ENCODE measurements at places on chromosomes 12 and 14. TPM values are rescaled to one million over a fixed set of nuclear protein-coding genes. Genes with fewer than 3 reads are reported as not detected.

DNA sequence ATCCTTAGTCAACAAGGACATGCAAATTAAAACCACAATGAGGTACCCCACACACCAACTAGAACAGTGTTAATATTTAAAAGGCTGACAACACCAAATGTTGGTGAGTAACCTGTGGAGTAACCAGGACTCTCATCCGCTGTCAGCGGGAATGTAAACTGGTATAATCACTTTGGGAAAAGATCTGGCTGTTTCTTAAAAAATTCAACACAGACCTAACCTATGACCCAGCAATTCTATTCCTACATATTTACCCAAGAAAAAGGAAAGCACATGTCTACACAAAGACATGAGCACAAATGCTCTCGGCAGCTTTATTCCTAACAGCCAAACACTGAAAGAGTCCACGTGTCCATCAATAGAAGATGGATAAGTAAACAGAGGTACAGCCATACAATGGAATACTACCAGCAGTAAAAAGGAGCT is 26.6 kb downstream of the NRDE2 start:
- DNase-seq, result no peak
- no peaks in the 10 kb centered on the region for H3K4me1 ChIP-seq
- no peaks in the 10 kb centered on the region for H3K27me3 ChIP-seq
- H3K36me3 ChIP-seq, result no peaks in the 10 kb centered on the region
- no peak overlapping the region for H3K27ac ChIP-seq

DNA sequence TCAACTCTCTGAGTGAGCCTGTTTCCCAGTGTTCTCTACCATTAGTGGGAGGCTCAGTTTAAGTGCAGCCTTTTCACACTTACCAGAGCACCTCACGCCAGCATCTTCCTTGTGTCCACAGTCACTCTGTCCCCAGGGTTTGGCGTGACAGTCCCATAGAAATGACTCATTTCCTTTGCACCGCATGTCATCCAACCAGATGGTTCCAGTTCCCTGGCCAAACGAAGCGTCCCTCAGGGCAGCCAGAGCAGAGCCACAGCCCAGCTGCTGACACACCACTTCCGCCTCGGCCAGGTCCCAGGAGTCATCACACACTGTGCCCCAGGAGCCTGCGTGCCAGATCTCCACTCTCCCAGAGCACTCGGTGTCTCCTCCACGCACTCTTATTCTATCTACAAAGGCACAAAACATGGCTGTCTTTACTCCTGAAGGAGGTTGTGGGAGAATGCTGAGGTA is 65.4 kb downstream of the ACSM4 start:
- H3K27ac ChIP-seq, result no peak overlapping the region
- no peak overlapping the region for H3K4me3 ChIP-seq
- H3K4me1 ChIP-seq, result peaks cover 3% of the 10 kb centered on the region
- no peaks in the 10 kb centered on the region for H3K27me3 ChIP-seq
- H3K36me3 ChIP-seq, result no peaks in the 10 kb centered on the region
- DNase-seq, result no peak

TBX5 gene
- total RNA-seq, result not detected

- peaks cover 16% of the 10 kb centered on the region for H3K4me1 ChIP-seq
- H3K27me3 ChIP-seq, result no peaks in the 10 kb centered on the region
- no peak for DNase-seq
- peak overlapping the region; percentile 57 for H3K27ac ChIP-seq
Observed at GRCh38 chr14:67395086-67395875, 16.7 kb downstream of the PLEK2 start.

DNA sequence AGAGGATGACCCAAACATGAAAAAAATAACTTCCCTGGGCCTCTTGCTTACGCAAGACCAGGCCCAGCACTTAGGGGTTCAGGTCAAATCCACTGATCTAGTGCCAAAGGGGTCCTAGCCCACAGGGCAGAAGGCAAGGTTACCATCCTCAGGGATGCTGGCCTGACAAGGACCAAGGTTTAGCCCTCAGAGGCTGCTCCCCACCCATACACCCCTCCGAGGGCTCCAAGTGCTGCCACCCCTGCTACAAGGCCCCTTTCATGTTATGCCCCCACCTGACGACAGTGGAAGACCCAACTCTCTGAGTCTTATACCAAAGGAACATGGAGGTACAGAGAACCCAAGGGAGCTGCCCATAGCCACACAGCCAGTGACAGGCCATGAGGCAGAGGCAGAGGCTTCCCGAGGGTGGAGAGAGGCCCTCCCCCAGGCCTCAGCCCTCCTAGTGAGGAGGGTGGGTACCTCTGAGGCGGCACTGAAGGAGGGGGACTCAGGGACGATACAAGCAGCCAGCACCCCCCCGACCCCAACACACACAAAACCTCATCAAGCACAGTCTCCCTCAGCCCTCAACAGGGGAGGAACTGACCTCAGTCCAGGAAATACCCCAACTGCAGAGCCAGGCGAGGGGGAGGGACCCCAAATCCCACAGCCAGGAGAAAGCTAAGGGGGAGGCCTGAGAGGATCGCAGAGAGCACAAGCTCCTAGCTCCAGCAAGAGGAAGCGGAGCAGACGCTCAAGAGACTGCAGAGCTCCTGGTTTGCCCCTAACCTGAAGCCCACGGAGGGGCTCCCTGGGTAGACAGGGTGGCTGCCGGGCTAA is 37.0 kb downstream of the ANAPC7 start:
- no peak overlapping the region for H3K4me3 ChIP-seq
- no peaks in the 10 kb centered on the region for H3K27me3 ChIP-seq
- no peak for DNase-seq
- H3K27ac ChIP-seq, result no peak overlapping the region
- H3K36me3 ChIP-seq, result peaks cover 6% of the 10 kb centered on the region

DNA sequence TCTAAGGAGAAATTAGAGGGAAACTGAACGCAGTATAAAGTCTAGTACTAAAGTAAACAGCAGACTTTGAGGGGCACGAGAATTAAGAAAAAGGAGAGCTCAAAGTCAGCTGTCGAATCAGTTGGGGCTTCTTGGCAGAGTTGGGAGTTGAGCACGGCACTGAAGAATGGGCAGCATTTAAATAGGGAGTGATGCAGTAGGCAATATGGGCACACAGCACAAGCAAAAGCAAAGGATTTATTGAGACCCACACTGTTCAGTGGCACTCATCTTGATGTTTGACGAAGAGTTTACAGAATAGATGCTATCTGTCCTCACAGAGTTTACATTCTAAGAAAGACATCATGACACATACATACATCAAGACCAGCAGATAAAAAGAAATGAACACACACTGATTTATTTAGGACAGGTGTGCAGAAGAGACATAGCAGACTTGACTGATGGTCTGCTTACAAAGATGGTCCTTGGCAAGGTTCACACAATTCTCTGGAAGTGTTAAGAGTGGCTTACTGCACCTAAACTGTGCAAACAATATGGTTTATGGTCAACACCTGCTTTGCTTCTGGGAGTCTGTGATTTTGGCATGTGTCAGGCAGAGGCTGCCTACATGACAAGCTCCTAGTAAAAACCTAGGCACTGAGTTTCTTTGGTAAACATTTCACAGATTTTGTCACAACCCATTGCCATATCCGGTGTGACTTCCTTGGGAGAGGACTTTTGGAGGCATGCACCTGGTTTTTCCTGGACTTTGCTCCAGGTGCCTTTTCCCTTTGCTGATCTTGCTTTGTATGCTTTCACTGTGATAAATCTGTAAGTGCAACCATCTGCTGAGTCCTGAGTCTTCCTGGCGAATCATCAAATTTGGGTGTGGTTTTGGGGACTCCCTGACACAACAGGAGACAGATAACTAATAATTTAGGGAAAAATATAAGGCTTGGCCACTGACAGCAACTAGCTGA is 26.3 kb downstream of the ALKBH1 start:
- no peak overlapping the region for H3K27ac ChIP-seq
- H3K27me3 ChIP-seq, result no peaks in the 10 kb centered on the region
- DNase-seq, result no peak
- H3K4me3 ChIP-seq, result no peak overlapping the region

- no peaks in the 10 kb centered on the region for H3K27me3 ChIP-seq
- H3K4me3 ChIP-seq, result no peak overlapping the region
- H3K27ac ChIP-seq, result no peak overlapping the region
- no peaks in the 10 kb centered on the region for H3K36me3 ChIP-seq
Observed at GRCh38 chr12:89874146-89874545, 165.5 kb upstream of the ATP2B1 start.

GRCh38 chr14:88554457-88555286 is at the start of gene PTPN21:
PTPN21 (minus strand) TSS chr14:88555007; CDS start chr14:88550417, 4,590 bp downstream.
- peak within 1 kb of the TSS; percentile 71 for H3K4me3 ChIP-seq
- H3K4me1 ChIP-seq, result peaks cover 34% of the 10 kb centered on the region
- no peaks in the 10 kb centered on the region for H3K27me3 ChIP-seq
- no peaks in the 10 kb centered on the region for H3K36me3 ChIP-seq

- H3K27ac ChIP-seq, result no peak overlapping the region
- peaks cover 25% of the 10 kb centered on the region for H3K27me3 ChIP-seq
- no peaks in the 10 kb centered on the region for H3K36me3 ChIP-seq
- DNase-seq, result no peak
Observed at GRCh38 chr12:48965298-48965838, 6.2 kb downstream of the WNT10B start.

SLC6A12 gene
- total RNA-seq, result not detected

TMEM52B gene
- total RNA-seq, result 0.24 TPM

- no peaks in the 10 kb centered on the region for H3K4me1 ChIP-seq
- H3K36me3 ChIP-seq, result no peaks in the 10 kb centered on the region
- no peak overlapping the region for H3K4me3 ChIP-seq
- H3K27me3 ChIP-seq, result peaks cover 2% of the 10 kb centered on the region
Observed at GRCh38 chr12:63319936-63320633, 169.1 kb upstream of the AVPR1A start.

DNA sequence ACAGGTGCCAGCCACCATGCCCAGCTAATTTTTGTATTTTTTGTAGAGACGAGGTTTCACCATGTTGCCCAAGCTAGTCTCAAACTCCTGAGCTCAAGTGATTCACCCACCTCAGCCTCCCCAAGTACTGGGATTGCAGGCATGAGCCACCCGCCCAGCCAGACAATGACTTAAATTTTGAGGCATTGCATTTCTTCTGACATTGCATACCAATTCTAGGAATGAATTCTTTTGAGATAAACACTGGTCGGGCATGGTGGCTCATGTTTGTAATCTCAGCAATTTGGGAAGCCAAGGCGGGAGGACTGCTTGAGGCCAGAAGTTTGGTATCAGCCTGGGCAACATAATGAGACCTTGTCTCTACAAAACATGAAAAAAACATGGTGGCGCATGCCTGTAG is 2.5 kb upstream of the CELA1 start:
- H3K36me3 ChIP-seq, result no peaks in the 10 kb centered on the region
- no peaks in the 10 kb centered on the region for H3K27me3 ChIP-seq
- H3K4me1 ChIP-seq, result no peaks in the 10 kb centered on the region
- no peak overlapping the region for H3K4me3 ChIP-seq

- DNase-seq, result peak; percentile 98
- no peak overlapping the region for H3K4me3 ChIP-seq
- no peaks in the 10 kb centered on the region for H3K36me3 ChIP-seq
- no peaks in the 10 kb centered on the region for H3K27me3 ChIP-seq
Observed at GRCh38 chr14:55807053-55807880, 227.3 kb downstream of the KTN1 start.

INHBC gene
- total RNA-seq, result not detected

RPL10L gene
- not detected for total RNA-seq

DNA sequence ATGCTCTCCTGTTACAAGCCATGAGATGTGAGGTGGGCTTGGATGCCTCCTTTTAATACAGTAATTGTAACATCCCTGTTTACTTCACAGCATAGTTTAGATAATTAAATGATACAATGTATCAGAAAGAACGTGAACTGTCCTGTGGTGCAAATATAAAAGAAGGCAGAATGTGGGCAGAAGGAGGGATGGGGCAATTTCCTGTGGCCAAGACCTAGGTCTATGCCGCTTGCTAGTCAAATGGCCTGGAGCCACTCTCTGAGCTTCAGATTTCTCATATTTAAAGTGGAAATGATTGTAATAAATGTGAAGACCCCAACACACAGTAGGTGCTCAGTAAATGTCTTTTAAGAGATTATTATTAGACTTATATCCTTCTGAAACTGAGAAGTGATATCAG is 24.0 kb upstream of the EVL start:
- no peak for DNase-seq
- H3K27me3 ChIP-seq, result no peaks in the 10 kb centered on the region
- no peaks in the 10 kb centered on the region for H3K4me1 ChIP-seq
- H3K4me3 ChIP-seq, result no peak overlapping the region

GRCh38 chr14:51367600-51367931 is 127.5 kb downstream of the TMX1 start:
- peak; percentile 36 for DNase-seq
- H3K36me3 ChIP-seq, result no peaks in the 10 kb centered on the region
- no peaks in the 10 kb centered on the region for H3K27me3 ChIP-seq
- no peak overlapping the region for H3K27ac ChIP-seq

DNA sequence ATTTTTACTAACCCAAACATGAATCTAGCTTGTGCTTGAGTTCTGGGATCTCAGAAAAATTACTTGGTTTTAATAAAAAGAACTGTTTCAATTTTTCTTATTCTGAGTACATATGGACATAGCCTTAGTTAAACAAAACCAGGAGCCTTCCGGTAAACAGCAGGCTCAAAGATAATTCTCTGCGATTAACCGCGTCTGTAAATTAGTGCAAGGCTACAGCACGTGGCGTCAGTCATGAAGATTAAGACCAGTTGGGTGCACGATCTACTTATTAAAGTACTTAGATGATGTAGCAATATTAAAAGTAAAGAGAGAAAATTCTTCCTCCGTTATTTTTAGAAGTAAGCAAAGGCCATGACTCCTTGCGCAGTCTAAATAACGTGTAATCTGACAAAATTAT is 700 bp downstream of the KCNJ8 start:
- no peaks in the 10 kb centered on the region for H3K36me3 ChIP-seq
- H3K27ac ChIP-seq, result no peak overlapping the region
- H3K27me3 ChIP-seq, result peaks cover 36% of the 10 kb centered on the region
